ENCODE measurements at places on chromosomes 7 and 10.

- no peak for DNase-seq
Measured at GRCh38 chr7:37265006-37265405, 183.7 kb downstream of the ELMO1 start.

- no peak for DNase-seq
Measured at GRCh38 chr7:137877027-137877675, 30.4 kb upstream of the DGKI start.

GRCh38 chr7:135441791-135442190 is 68.1 kb downstream of the CNOT4 start:
- DNase-seq: no peak

DNA sequence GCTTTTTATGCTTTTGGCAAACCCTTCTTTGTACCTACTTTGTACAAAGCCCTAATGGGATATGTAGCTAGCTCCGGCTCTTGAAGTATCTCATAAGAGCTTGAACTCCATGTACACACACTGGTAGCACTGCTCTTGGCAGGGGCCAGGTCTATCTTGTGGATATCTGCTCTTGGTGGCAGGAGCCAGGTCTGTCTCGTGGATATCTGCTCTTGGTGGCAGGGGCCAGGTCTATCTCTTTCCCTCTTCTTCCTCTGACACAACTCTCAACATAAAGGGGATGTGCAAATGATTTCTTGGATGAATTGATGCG is 91.9 kb downstream of the WNT2 start:
- no peak for DNase-seq

- DNase-seq: no peak
Measured at GRCh38 chr7:119696336-119696735, 576.6 kb upstream of the KCND2 start.

DNA sequence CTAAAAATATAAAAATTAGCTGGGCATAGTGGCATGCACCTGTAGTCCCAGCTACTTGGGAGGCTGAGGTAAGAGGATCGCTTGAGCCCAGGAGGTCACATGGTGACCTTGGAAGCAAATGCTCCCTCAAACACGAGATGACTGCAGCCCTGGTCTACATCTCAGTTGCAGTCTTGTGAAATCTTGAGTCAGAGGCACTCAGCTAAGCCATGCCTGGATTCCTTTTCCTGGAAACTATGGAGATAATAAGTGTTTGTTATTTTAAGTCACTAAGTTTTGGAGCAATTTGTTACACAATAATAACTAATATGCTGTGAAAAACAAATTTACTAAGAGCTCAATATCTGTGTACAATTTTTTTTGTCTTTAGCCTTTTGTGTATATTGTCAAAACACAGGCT is 284.3 kb upstream of the KAT6B start:
- DNase-seq: no peak

- DNase-seq: no peak
Measured at GRCh38 chr7:116740755-116741462, 68.9 kb downstream of the MET start.

- no peak for DNase-seq
Measured at GRCh38 chr7:30842542-30843451, 68.9 kb upstream of the AQP1 start.

DNA sequence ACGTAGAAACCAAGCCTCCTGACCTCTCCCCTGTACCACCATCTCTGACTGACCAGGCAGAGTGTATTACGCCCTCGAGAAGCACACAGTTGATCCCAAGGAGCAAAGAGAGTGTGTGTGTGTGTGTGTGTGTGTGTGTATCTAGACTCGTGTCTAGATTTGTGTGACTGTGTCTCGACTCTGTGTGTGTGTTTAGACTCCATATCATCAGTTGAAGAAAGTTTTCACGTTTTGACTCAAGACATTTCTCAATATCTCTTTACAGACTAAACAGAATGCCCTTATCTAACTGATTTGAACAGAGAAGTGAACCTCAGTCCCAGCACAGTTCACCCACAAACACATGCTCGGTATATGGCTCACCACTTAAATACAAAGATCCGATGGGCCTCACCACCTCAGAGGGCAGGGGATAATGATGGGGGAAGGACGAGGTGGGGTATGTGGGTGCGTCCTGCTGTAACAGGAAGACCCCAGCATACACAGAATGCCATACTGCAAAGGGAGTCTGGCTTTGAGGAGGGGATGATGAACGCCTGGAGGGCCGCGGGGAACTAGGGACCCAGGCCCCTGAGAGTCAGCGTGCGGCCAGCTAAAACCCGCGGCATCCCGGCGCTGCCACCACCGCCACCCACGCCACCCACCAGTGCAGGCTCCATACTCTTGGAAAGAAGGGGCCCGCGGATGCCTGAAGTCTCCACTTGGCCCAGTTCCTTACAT is 780 bp downstream of the ALDH18A1 start:
- DNase-seq: no peak

All from stimulated activated CD8-positive, alpha-beta memory T cell treated with anti-CD3 and anti-CD28 coated beads, Interleukin-2, amount 100 ng/mL, for 1 hour (primary cell).